Stimulated activated CD4-positive, alpha-beta T cell treated with anti-CD3 and anti-CD28 coated beads, Interleukin-1b, Interleukin-23, amount 100 ng/mL, for 4 hours (primary cell): ENCODE measurements at places on chromosomes 4 and X.

- no peak for DNase-seq
Observed at GRCh38 chrX:69113723-69114122, 51.5 kb downstream of the PJA1 start.

- DNase-seq, result no peak
Observed at GRCh38 chr4:14743601-14744000, 258.7 kb upstream of the CPEB2 start.

- no peak for DNase-seq
Observed at GRCh38 chr4:23305026-23305425, 584.8 kb downstream of the PPARGC1A start.

DNA sequence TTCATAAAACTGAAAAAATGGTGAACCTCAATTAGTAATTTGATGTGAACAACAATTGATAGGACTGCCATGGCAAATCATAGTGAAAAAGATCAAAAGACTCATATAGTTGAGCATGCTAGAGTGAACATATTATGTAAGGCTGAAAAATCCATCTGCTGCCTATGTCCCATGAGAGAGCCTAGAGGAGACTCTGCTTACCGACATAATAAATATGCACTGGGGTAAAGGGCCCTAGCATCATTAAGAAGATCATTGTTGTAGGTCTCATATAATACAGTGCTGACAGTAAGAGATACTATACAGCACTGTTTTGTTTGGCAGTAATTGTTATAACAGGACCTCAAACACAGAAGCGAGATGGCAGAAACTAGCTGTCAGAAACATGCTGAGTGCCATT lies 229.0 kb downstream of the PABPC4L start:
- DNase-seq, result no peak

DNA sequence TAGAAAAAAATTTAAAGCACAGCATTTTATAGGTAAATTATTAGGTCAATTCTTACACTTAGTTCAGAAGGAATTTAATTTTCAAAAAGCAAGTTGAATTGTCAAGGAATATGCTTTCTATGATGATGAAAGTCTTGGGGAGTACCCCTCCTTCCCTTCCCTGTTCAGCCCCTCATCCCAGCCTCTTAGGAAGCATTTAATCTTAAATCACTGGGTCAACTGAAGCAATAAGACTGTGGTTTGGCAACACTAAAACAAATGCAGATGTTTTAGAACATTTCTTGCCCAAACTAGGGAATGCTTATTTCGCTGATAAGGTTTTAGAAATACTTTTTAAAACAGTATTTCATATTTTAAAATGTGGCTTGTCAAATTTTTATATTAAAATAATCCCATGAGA lies 19.1 kb upstream of the ARSJ start:
- DNase-seq, result no peak

DNA sequence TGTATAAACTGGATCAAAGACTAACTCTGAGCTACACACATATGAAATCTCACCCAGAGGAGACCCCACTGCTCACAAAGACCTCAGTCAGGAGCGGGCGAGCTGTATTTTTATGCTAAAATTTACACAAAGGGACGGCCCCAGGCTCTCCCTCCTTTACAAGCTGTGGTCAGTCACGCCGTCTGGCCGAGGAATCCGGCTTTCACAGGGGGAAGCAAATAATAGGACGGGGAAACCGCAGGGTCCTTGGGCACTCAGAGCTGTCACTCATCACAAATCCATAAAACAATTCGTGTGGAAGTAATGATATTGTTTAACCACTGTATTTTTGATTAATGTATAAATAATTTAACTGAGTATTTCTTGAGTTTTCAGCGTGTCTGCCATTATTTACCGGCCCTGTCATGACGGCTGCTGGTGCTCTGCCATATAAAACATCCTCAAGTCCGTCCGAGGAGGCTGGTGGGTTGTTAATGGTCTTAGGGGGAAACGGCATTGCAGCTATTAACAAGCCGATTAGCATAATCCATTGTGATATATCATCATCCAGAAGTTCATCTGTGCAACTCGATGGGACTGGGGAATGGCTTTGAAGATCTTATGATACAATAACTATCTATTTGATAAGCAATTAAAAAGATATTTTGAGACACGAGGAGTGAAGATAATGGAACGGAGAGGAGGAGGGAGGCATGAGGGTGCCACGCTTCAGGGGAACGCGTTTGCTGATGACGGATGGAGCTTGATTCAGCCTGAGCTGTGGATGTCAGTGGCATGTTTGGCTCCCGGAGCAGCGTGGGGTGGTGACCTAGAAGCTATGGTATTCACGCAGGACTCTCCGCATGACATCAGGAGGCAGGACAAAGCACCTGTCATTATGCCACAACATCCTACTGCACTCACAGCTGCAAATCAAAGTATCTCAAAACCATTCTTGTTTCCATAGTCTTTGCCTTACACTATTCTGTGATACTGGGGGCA lies 150.9 kb downstream of the SHOX start:
- DNase-seq, result no peak

DNA sequence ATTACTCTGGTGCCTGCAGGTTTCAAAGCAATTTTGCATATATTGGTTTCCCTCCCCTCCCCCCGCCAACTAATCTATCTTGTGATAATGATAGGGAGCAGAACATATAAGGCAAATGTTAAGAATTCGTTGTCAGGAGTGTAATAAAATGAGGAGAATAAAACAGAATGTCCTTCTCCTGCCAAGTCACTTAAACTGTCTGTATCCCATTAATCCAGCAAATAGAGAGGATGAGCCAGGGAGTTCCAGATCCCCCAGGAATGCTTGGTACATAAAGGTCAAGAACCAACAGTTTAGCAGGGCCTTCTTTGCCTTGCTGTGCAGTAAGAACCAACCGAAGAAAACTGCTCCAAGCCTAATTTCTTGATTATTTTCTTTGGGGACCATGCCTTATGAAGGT lies 141.4 kb downstream of the AMELX start:
- no peak for DNase-seq

- DNase-seq, result no peak
Observed at GRCh38 chrX:12871257-12871656, 4.4 kb downstream of the TLR7 start.

- no peak for DNase-seq
Observed at GRCh38 chr4:108830509-108831244, 67.8 kb upstream of the ETNPPL start.

- no peak for DNase-seq
Observed at GRCh38 chr4:15438939-15439524, 11.2 kb downstream of the C1QTNF7 start.

- DNase-seq, result no peak
Observed at GRCh38 chr4:165761963-165762362, 111.1 kb upstream of the TLL1 start.

GRCh38 chr4:968221-968620 lies 5.1 kb downstream of the DGKQ start:
- DNase-seq, result no peak

- DNase-seq, result no peak
Observed at GRCh38 chr4:154490234-154490582, 1.4 kb downstream of the DCHS2 start.

DNA sequence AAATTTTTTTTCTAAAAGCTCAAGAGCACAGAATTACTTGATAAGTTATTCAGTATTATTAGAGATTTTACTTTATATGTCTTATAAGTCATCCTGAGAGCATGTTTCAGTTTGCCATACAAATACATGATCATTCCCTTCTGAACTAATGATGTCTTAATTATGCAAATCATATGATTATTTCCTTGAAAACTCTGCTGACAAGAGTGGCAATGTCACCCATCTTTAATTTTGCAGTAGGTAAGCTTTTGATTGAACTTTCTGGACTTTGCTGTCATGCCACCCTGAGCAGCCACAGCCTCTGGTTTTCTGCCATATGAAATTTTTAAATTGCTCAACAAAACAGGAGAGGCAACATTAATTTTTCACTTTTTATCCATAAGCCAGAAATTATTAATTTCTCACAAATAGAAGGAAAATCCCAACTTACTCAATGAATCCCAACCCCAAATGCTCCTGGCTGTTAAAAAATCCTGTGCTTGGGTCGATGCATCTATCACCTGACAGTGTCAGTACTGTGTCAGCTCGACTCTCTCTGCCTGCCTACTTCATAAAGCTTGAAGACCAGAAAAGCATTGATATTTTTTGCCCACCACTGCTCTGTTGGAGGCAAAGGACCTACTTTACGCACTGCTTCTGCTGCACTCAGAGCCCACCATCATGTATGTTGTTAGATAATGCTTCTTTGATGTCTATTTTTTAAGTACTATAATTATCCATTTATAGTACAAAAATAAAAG lies 11.6 kb upstream of the HADH start:
- no peak for DNase-seq

GRCh38 chrX:124414281-124414680 lies 67.9 kb downstream of the SH2D1A start:
- no peak for DNase-seq

GRCh38 chrX:103275947-103276567 lies 493 bp downstream of the TCEAL5 start:
- DNase-seq, result no peak

DNA sequence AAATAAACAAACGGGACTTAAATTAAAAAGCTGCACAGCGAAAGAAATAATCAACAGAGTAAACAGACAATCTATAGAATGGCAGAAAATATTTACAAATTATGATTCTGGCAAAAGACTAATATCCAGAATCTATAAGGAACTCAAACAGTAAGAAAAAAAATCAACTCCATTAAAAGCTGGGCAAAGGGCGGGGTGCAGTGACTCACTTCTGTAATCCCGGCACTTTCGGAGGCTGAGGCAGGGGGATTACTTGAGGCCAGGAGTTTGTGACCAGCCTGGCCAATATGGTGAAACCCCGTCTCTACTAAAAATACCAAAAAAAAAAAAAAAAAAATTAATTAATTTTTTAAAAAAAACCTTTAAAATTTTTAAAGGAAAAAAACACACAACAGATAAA lies 109.0 kb downstream of the ATP11C start:
- DNase-seq, result no peak

DNA sequence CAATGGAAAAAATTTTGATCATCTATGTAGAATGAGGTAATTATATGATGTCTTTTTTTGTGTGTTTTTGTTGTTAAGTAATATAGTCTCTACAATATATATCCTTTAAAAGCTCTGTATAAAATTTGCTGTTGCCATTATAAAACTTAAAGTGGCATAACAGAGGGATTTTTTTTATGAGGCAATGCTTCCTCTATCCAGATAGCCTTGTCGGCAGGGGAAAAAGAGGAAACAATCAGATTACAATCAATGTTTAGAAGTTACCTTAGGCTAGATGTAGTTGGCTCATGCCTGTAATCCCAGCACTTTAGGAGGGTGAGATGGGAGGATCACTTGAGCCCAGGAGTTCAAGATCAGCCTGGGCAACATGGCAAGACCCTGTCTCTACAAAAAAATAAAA lies 86.8 kb downstream of the DIAPH2 start:
- no peak for DNase-seq

- DNase-seq, result no peak
Observed at GRCh38 chrX:13254076-13254785, 65.6 kb downstream of the ATXN3L start.

DNA sequence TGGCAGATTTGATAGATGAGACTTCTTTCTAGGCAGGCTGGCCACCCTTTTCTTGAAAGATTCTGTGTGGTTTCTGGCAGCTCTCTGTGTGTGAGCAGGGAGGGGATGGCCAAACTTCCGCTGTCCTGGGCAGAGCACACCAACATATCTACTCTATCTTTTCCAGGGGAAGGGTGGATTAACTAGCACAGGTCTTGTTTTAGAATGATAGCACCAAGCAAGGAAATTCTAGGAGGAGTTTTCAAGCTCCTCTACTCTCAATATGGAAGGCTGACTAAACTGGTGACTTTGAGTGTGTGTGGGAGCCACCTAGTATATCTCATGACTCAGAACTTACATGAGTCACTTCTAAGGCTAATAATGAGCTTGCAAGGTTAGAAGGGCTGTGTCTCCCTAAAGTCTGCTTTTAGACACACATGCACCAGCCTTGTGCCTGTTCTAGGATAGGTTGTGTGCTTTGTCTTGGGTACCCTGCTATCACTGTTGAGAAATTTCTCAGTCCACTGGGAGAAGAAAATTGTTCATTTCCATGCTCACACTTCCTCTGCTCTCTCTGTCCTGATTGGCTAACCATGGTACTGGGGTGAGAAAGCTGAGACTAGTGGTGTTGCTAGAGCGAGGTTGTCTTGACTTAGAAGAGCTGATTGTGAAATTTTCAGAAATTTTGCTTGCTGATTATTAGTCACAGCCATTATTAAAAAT lies 72.9 kb downstream of the YIPF6 start:
- DNase-seq, result no peak

- no peak for DNase-seq
Observed at GRCh38 chr4:109723110-109723509, 6.8 kb downstream of the PLA2G12A start.

DNA sequence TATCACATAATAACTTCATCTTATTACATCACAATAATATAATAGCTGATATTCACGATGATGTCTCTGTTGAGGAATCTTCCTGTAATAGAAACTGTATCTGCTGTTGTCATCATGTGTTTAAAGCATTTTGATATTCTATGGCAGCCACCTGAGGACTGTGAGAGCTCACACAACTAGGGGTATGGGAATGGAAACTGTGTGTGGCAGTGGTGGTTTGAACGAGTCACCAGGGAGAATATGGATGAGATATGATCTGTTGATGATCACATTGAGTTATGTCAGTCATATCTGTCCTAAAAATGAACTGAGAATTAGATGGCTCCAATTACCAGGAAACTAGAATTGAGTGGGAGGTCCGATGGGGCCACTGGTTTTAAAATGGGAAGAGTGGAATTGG lies 169.6 kb downstream of the MID1IP1 start:
- DNase-seq, result no peak

GRCh38 chrX:106007815-106008214 lies 30.7 kb downstream of the SERPINA7 start:
- no peak for DNase-seq

DNA sequence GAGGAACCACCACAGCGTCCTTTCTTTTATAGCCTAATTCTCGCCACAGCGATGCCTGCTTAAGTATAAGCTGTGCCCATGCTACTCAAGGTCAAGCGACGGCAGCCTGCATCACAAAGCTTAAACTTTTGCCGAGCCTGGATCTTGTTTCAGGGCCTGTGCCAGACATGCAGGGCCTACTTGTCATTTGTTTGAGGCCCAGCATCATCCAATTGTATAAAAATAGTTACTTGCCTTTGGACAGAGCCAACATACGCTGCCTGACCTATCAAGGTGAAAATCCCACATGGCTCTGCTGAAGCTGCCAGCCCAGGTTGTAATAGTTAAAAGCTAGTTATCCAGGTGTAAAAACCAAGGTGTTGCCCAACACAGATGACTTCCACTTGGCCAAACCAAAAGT lies 107.1 kb downstream of the TMEM131L start:
- DNase-seq, result no peak

GRCh38 chr4:74339501-74339900 lies 25.4 kb upstream of the EREG start:
- no peak for DNase-seq
